Esophagus squamous epithelium (tissue), 5 donors: ENCODE measurements at places on chromosomes 2 and 18. TPM values are rescaled to one million over a fixed set of nuclear protein-coding genes. Genes with fewer than 3 reads are reported as not detected.

FBLN7 gene
- total RNA-seq = 1.1 TPM

GPR39 gene
- 1.2 TPM for total RNA-seq

DNA sequence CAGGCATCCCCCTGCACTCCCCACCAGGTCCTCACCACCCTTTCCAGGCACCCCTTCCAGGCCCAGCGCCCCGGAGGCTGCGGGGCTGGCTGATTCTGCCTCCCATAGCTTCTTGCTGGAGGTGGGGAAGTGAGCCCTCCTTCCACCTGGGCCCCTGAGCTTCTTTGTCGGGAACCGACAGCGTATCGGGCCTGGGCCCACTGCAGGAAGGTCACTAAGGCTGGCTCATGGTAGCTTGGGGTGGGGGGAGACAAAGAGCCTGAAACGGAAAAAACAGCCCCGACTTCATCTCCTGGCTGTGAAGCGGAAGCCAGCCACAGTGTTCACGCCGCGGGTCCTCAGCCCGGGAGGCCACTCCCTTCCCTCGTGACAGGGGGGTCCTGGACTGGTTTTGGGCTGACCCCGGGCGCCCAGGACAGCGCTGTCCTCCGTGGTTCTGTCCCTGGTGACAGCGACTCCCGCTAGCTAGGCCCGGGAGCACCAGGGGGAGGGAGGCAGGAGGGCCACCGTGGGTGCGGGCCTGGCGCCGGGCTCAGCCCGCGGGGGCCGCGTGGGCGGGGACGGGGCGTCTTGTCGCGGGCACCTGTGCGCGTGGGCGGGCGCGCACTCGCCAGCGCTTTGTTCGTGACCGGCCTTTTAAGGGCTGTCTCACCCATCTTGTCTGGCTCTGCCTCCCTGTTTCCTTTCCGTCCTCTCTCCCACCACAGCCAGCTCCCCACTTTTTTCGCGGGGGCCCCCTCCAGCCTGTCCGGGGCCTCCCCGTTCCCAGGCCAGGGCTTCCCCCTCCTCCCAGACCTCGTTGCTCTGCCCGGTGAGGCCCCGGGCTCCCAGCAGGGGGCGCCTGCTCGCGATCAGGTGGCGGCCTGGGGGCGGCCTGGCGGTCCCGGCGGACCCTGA, 64.9 kb downstream of the DNMT3A start:
- H3K27me3 ChIP-seq = no peaks in the 10 kb centered on the region
- H3K4me3 ChIP-seq = peak overlapping the region; percentile 45
- H3K36me3 ChIP-seq = no peaks in the 10 kb centered on the region

AMMECR1L gene
- total RNA-seq = 6.3 TPM

GRCh38 chr2:217293607-217294006, 433.7 kb upstream of the TNP1 start:
- no peak overlapping the region for H3K27ac ChIP-seq
- H3K27me3 ChIP-seq = no peaks in the 10 kb centered on the region
- DNase-seq = no peak

RABL2A gene
- total RNA-seq = 5.9 TPM

DNA sequence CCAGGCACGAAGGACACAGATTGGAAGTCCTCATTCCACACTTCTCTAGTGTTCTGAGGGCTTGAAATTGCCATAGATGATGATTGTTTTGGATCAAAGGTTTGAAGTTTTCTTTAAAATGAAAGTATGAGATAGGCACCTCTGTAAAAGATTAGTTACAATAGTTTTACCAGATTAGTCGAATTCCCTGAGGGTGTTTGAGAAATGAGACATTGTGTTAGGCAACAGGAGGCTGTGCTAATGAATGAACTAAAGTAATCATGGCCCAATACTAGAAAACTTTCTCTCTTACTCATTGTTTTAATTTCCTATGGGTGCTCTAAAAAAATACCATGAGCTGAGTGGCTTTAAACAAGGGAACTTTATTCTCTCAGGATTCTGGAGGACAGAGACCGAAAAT, 421.7 kb downstream of the RNF144A start:
- no peaks in the 10 kb centered on the region for H3K27me3 ChIP-seq
- H3K4me3 ChIP-seq = no peak overlapping the region
- no peak overlapping the region for H3K27ac ChIP-seq
- no peak for DNase-seq
- H3K36me3 ChIP-seq = no peaks in the 10 kb centered on the region
- H3K4me1 ChIP-seq = no peaks in the 10 kb centered on the region

PIEZO2 gene
- total RNA-seq = 2.1 TPM

- no peaks in the 10 kb centered on the region for H3K4me1 ChIP-seq
- H3K4me3 ChIP-seq = no peak overlapping the region
- H3K27me3 ChIP-seq = no peaks in the 10 kb centered on the region
- H3K36me3 ChIP-seq = no peaks in the 10 kb centered on the region
- DNase-seq = no peak
Observed at GRCh38 chr2:83650161-83650560, 808.9 kb downstream of the SUCLG1 start.

DNA sequence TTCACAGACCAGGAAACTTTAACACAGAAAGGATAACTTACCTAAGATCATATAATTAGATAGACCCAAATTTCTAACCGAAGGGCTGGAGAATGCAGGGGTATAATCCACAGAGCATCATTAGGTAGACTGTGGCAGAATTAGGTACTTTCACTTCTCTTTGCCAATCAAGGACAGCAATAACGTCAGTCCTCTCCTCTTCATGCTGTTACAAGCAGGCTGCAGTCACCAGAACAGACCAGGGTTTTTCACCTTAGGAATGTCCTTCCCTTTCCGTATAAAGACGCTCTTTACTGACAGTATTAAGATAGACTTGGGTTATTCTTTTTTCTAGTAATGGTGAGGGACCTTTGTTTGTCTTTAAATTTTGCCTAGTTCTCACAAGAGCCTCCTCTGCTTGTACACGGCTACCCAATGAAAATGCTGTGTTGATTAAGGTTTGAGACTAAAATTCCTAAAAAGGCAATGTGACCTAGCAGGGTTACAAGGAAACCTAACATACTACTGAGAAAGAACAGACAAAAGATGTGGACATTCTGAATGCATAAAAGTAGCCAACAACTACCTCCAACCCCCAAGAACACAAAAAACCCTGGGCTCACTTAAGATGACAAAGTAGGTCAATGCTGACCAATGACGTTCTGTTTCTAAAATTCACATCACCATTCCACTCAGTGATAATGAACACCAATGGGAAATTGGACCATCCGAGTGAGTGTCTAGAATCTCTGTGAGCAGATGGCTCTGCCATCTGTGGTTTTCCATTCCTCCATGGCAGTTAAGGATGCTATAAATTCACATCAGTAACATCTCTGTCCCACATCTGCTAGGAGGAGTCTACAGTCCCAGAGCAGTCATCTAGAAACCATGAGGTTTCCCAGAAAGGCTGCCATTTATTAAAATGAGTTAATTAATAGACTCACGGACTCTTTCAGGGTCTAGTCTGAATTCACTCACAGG, 2.1 kb downstream of the PDIA6 start:
- H3K4me1 ChIP-seq = peaks cover 61% of the 10 kb centered on the region
- H3K4me3 ChIP-seq = no peak overlapping the region
- H3K36me3 ChIP-seq = no peaks in the 10 kb centered on the region
- no peaks in the 10 kb centered on the region for H3K27me3 ChIP-seq

UGT1A4 gene
- total RNA-seq = 7.4 TPM

FSIP2 gene
- 0.04 TPM for total RNA-seq

DNA sequence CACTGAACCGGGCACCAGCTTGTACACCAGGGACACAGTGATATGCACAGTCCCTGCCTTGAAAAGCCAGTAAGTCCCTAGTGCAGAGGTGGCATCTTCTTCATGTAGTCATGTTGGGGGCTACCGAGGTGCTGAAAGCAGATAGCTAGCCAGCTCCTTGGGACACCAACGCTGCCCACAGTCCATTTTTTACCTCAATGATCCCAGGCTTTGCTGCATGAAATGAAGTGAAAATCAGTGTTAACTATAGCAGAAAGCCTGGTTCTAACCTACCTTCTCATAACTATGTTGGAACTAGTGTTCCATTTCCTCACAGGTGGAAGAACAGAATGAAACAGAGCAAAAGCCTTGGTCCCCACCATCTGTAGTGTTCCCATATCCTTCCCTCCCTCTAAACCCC, 66.6 kb upstream of the EML6 start:
- no peak for DNase-seq
- no peak overlapping the region for H3K27ac ChIP-seq
- H3K27me3 ChIP-seq = no peaks in the 10 kb centered on the region
- no peaks in the 10 kb centered on the region for H3K4me1 ChIP-seq
- peaks cover 22% of the 10 kb centered on the region for H3K36me3 ChIP-seq
- no peak overlapping the region for H3K4me3 ChIP-seq

DNA sequence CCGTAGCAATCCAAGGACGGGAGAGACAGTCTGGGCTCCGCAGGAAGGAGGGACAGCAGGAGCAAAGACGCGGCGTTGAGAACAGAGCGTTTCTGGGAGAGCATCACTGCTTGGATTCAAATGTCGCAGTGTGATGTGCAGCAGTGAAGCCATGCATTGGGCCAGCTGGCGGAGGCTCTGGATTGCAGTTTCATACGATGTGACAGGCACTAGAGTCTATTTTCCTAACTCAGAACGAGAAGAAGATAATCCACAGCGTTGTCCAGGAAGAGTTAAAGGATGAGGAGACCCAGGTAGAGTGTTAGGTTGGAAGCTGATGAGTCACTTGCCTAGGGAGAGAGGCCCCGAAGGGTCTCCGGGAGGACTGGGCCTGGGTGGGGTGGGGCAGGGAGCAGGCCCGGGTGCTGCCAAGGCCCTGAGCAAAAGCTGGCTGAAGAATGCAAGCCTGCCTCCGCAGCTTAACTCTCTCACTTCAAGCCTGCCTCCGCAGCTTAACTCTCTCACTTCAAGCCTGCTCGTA, 17.7 kb upstream of the SEMA4C start:
- no peak overlapping the region for H3K4me3 ChIP-seq
- peaks cover 79% of the 10 kb centered on the region for H3K4me1 ChIP-seq
- H3K27ac ChIP-seq = peak overlapping the region; percentile 79
- no peaks in the 10 kb centered on the region for H3K27me3 ChIP-seq
- no peak for DNase-seq

DNA sequence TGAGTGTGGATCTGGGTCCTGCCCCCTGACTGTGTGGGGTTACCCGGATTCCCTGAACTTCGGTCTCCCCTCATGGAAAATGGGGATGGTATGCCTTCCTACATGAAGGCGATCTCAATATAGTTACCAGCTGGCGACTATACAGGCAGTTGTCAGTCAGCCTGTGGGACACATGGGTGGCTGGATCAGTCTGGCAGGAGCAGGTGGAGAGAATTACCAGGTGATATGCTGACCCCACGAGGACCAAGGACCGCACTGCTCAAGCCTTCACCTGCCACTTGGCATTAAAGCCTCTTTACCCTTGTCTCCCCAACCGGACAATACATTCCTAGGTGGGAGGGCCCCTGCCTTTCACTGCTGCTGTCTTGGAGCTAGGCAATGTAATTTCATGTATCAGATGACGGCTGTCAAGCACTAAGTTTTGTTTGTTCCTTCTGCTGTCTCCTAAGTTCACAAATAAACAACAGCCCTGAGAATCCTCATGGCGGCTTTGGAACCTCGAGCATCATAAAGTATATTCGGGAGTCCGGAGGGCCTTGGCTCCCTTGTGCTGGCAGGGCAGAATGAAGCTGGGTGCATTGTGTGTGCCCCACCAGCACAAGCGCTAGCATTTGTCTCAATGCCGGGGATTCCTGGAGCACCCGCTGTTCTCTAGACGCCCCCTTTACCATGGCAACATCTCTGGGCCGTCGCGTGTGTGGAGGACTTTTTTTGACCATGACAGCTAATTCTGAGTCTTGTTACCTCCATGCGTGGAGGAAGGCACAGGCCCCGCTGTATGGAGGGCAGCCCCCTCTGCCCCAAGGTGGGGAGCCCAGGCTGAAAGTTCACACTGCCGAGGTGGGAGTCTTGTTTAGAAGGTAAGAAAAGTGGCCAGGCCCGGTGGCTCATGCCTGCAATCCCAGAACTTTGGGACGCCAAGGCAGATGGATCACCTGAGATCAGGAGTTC, 48.6 kb downstream of the PDCL3 start:
- DNase-seq = no peak
- H3K27ac ChIP-seq = no peak overlapping the region
- H3K4me3 ChIP-seq = no peak overlapping the region
- no peaks in the 10 kb centered on the region for H3K4me1 ChIP-seq

DNA sequence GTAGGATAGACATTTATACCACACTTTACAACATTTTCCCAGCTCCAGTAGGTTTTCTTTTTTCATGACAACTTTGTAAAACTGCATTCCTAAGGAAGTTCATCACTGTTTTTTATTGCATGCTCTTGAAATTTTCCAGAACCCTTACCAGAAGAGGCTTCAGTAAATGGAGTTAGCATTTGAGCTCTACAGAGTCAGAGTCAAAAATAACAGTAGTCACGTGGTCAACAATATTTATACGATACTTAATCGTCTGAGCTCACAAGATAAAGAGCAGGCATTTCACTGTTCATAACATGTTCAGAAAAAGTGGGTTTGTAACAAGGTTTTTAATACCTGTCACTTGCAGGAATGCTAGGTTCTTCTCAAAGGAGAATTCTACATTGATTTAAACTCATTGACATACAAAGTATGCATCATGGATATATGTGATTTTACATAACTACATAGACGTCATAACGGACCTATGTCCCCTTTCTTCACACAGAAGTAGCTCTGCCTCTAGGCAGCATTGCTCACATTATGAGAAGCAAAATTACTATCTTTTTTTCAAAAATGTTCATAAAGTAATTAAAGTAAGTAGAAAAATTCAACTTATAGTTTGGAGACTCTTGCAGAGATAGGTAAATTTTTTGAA, 187.0 kb upstream of the COL3A1 start:
- peaks cover 12% of the 10 kb centered on the region for H3K4me1 ChIP-seq
- no peak for DNase-seq
- H3K4me3 ChIP-seq = peak overlapping the region; percentile 3
- no peaks in the 10 kb centered on the region for H3K36me3 ChIP-seq

LRRC30 gene
- not detected for total RNA-seq

- H3K36me3 ChIP-seq = no peaks in the 10 kb centered on the region
- peaks cover 42% of the 10 kb centered on the region for H3K4me1 ChIP-seq
- peaks cover 18% of the 10 kb centered on the region for H3K27me3 ChIP-seq
Observed at GRCh38 chr2:219508971-219509779, 5.1 kb upstream of the ASIC4 start.

DNA sequence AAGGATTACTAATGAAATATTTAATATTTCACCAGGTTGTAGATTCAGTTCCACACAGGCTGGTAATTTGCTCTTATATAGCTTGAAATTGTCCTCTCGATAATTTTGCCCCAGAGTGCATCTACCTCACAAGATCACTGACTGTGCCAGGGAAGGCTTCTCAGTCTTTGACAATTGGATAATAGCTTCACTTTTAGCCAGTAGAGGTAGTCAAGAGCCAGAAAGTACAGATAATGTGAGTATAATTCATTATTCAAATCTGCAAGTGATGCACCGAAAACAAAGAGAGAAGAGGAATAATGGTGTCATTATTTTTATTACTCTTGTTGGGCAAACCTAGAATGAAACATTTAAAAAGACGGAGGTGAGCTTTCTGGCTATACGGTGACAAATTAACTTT, 292.8 kb downstream of the EN1 start:
- no peak for DNase-seq
- H3K36me3 ChIP-seq = no peaks in the 10 kb centered on the region
- no peak overlapping the region for H3K4me3 ChIP-seq
- H3K4me1 ChIP-seq = no peaks in the 10 kb centered on the region
